Ecto neural progenitor cell (in vitro differentiated cells): ENCODE measurements at places on chromosomes 4 and X.
A peak's percentile ranks its signal among the peaks of the same experiment; 100 is the strongest.

GRCh38 chr4:54006755-54007154 is 57.6 kb downstream of the CHIC2 start:
- no peak for DNase-seq

- DNase-seq = peak; percentile 44
Observed at GRCh38 chr4:59855630-59856352, 1344.3 kb upstream of the ADGRL3 start.

- DNase-seq = no peak
Observed at GRCh38 chrX:112760697-112761096, 79.9 kb downstream of the AMOT start.

DNA sequence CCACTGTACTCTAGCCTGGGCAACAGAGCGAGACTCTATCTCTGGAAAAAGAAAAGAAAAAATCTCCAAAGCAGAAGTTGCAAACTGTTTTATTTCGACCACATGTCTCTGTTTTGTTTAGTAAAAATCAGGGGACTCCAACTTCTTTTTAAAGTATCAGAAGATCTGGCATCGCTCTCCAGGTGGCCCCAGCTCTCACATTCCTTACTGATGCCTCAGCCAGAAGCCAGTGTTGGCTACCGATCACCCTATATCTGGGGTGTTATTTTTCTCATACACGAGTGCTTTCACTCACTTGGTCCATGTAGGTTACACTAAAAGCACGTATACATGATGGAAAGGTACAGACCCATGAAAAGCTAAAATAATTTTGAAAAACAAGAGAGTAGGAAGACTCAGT is 8.3 kb downstream of the MPP1 start:
- no peak for DNase-seq

DNA sequence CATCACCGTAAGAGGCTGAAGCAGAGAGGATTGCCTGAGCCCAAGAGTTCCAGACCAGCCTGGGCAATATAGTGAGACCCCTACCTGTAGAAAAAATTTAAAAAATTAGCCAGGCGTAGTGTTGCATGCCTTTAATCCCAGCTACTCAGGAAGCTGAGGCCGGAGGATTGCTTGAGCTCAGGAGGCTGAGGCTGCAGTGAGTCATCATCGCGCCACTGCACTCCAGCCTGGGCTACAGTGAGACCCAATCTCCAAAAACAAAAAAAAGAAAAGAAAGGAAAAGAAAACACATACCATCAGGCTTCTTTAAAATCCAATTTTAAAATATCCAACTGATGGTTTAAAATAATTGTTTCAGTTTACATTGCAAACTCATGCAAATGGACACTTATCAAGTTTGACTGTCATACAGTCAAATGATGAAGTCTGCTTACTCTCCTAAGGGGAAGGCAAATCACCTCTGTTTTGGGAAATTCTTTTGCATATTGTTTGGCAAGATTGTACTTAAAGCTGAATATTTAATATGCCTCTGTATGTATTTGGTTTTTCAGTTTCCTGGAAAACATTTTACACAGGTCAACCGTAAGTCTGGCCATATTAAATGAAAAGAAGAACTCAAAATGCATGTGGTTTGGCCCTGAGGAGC is 23.7 kb upstream of the TENM3 start:
- DNase-seq = no peak

GRCh38 chrX:77519765-77520164 is 72.6 kb downstream of the FGF16 start:
- DNase-seq = no peak

DNA sequence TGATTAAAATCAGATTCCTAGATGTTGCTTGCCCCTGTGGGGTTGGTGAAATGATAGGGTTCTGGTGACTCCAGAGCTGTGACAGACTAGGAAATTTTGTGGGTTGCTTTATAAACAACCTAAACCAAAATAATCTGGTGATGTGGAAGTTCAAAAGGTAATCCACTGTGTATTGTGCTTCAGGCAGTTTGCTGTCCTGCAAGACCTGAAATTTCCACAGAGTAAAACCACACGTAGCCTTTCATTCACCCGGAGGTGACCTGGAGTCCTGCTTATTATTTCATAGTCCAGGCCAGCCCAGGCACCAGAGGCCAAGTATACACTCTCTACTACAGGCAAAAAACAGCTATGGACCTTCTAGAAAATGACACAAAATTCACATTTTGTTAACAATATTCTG is 114.6 kb upstream of the CBR4 start:
- no peak for DNase-seq

- no peak for DNase-seq
Observed at GRCh38 chr4:147779451-147779850, 47.6 kb downstream of the ARHGAP10 start.

GRCh38 chrX:71871367-71871766 is 39.3 kb upstream of the NHSL2 start:
- DNase-seq = no peak

GRCh38 chr4:141027421-141027820 is 105.8 kb downstream of the RNF150 start:
- DNase-seq = no peak

DNA sequence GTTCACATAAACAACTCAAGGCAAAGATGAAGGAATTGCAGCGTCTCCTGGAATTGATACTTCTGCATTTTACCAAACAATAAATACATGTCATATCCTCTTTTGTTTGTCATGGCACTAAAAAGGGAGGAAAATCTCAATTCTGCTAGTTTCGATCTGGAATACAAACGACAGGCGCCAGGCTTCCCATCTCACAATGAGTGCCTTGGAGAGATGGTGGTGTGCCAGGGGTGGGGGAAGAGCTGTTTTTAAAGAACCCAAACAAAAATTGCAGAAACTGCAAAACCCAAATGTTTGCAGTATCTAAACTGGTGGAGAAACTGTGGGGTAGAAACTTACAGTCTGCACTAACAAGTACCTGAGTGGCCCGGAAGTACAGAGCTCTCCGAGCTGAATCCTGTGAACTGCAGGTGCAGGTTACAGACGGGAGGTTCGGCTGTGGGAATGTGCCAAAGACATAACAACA is 53.0 kb upstream of the KLF3 start:
- DNase-seq = no peak

DNA sequence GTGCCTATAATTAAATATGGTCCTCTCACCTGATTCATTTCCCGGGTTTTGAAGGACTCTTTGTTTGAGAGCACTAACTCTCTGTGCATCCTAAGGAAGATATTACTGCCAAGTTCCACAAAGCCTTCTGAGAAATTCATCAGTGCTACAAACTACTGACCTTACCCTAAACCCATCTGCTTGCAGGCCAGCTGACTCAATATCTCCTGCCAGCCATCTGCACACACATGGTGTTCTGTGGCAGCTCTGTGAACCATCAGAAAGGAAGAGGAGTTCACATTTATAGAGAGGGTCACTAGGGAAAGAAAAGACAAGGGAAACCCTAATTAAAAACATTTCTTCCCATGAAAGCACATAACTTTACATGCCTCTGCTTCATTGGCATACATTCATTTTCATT is 156.7 kb downstream of the ATP10D start:
- no peak for DNase-seq

DNA sequence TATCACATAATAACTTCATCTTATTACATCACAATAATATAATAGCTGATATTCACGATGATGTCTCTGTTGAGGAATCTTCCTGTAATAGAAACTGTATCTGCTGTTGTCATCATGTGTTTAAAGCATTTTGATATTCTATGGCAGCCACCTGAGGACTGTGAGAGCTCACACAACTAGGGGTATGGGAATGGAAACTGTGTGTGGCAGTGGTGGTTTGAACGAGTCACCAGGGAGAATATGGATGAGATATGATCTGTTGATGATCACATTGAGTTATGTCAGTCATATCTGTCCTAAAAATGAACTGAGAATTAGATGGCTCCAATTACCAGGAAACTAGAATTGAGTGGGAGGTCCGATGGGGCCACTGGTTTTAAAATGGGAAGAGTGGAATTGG is 169.6 kb downstream of the MID1IP1 start:
- no peak for DNase-seq

DNA sequence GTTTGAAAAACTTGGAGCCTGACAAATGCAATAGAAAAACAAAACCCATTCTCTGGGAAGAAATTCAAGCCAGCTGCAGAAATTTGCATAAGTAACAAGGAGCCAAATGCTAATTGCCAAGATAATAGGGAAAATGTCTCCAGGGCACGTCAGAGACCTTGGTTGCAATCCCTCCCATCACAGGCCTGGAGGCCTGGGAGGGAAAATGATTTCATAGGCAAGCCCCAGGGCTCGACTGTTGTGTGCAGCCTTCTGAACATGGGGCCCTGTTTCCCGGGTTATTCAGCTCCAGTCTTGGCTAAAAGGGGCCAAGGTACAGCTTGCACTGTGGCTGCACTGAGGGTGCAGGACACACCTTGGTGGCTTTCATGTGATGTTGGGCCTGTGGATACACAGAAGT is 760.4 kb upstream of the PABPC4L start:
- no peak for DNase-seq

DNA sequence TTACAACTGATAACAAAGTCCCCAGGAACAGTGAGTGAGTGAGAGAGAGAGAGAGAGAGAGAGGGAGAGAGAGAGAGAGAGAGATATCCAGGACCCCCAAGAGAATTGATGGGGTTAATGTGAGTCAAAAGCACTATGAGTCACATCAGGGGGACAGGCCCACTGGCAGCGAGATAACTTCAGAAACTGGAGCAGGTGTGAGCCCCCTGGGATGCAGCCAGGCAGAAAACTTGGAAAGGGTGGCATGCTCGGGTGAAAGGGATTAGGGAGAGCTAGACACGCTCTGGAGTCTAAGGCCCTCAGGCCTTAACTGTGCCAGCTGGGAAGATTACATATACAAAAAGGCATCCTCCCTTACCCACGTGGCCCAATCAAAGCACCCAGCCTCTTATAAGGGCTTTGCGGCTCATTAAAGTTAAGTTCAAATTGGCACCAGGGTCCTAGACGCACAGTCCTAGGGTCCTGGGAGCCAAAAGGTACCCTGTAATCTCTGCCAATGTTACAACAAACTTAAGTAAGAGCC is 841 bp downstream of the ACOT9 start:
- DNase-seq = no peak

- no peak for DNase-seq
Observed at GRCh38 chr4:129682586-129682985, 586.6 kb downstream of the C4orf33 start.

- DNase-seq = no peak
Observed at GRCh38 chr4:3371033-3372001, 70.5 kb upstream of the HGFAC start.

- no peak for DNase-seq
Observed at GRCh38 chr4:23922541-23923111, 32.8 kb upstream of the PPARGC1A start.

GRCh38 chr4:26900765-26901164 is 40.1 kb downstream of the STIM2 start:
- DNase-seq = no peak

- DNase-seq = no peak
Observed at GRCh38 chr4:128648021-128648420, 161.5 kb upstream of the JADE1 start.

GRCh38 chr4:125702406-125702805 is 387.7 kb downstream of the FAT4 start:
- DNase-seq = no peak

- DNase-seq = no peak
Observed at GRCh38 chr4:147773261-147774184, 41.6 kb downstream of the ARHGAP10 start.

- no peak for DNase-seq
Observed at GRCh38 chrX:131812847-131813825, 210.0 kb upstream of the STK26 start.

DNA sequence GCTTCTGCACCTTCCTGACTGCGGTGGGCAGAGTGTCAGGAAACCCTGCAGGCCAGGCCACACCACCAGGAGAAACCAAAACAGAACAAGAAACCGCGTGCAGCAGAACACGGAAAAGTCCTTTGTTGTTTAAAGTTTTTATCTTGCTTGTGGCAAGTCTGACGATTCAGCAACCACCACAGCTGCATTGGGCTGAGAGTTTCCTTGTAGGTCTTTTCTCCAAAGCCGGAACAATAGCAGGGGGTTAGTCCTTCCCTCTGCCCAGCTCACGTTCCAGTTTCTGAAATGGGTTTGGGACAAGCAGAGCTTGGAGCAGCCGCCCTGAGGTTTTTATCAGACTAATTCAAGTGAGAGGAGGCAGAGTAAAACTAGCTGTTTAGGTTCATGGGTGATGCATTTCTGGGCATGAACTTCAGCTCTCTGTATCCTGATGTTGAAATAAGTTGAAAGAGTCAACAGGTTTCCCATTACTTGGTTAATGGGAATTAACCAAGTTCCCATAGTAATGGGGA is 216.9 kb downstream of the PTTG2 start:
- no peak for DNase-seq

DNA sequence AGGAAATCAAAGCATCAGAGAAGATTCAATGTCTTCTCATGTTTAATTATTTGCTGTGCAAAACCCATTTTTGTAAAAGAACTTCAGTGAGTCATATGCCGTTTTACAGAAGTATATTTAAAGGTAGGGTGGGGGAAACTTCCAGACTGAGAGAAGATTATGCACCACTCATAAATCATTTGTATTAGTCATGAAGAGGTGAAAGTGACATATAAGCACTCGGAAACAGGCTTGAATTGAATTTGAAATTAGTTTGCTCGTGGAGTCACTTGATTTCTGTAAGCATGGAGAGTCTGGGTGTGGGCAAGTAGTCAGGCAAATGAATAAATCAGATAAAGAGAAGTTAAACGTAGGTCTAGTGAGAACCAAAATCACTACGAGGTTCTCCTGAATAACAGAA is 335.1 kb downstream of the ANK2 start:
- DNase-seq = no peak

- DNase-seq = no peak
Observed at GRCh38 chrX:25196221-25196620, 180.5 kb upstream of the ARX start.

DNA sequence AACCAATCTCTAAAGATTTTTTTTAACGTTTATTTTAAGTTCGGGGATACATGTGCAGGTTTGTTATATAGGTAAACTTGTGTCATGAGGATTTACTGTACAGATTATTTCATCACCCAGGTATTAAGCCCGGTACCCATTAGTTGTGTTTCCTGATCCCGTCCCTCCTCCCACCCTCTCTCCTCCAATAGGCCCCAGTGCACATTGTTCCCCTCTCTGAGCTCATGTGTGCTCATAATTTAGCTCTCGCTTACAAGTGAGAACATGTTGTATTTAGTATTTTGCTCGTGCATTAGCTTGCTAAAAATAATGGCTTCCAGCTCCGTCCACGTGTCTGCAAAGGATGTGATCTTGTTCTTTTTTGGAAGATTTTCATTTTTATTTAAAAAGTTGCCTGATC is 2309.4 kb upstream of the AGA start:
- no peak for DNase-seq

DNA sequence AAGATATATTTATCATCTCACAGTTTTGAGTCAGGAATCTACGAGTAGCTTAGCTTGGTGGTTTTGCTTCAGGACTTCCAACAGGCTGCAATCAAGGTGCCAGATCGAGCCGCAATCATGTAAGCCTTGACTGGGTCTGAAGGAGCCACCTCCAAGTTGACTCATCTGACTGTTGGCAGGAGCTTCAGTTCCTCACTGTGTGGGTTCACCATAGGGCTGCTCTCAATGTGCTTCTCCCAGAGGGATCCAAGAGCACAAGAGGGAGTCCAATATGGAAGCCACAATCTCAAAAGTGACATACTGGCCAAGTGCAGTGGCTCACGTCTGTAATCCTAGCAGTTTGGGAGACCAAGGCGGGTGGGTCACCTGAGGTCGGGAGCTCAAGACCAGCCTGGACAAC is 26.5 kb downstream of the DCHS2 start:
- no peak for DNase-seq
